ENCODE measurements at places on chromosomes 12 and 14. TPM values are rescaled to one million over a fixed set of nuclear protein-coding genes. Genes with fewer than 3 reads are reported as not detected.

GRCh38 chr14:88195676-88196075 lies 127.4 kb downstream of the KCNK10 start:
- H3K4me1 ChIP-seq = no peaks in the 10 kb centered on the region
- no peak for DNase-seq
- H3K27me3 ChIP-seq = 0 out of 2 replicates have a peak, but pooled peaks cover 11% of the 10 kb centered on the region
- no peak overlapping the region for H3K27ac ChIP-seq
- H3K36me3 ChIP-seq = no peaks in the 10 kb centered on the region

- DNase-seq = peak; percentile 92
- no peaks in the 10 kb centered on the region for H3K27me3 ChIP-seq
- peak overlapping the region; percentile 69 for H3K4me3 ChIP-seq
- H3K4me1 ChIP-seq = peaks cover 36% of the 10 kb centered on the region
- H3K27ac ChIP-seq = peak overlapping the region; percentile 76
Observed at GRCh38 chr12:57744194-57744776, 554 bp upstream of the TSPAN31 start.

DNA sequence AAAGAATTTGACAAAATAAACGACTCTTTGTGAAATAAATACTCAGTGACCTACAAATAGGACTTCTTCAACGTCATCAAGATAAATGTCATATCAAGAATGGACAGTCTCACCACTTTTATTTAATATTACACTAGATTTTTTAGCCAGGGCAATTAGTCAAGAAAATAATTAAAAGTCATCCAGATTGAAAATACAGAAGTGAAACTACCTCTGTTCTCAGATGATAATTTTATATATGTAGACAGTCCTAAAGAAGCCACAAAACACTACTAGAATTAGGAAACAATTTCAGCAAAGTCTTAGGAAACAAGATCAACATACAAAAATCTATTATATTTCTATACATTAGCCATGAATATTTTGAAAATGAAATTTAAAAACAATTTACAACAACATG lies 689.6 kb upstream of the SEL1L start:
- H3K27ac ChIP-seq = no peak overlapping the region
- no peaks in the 10 kb centered on the region for H3K27me3 ChIP-seq

GRCh38 chr12:115898670-115899069 lies 378.8 kb downstream of the MED13L start:
- DNase-seq = no peak
- no peak overlapping the region for H3K27ac ChIP-seq
- no peaks in the 10 kb centered on the region for H3K36me3 ChIP-seq
- H3K27me3 ChIP-seq = no peaks in the 10 kb centered on the region

DNA sequence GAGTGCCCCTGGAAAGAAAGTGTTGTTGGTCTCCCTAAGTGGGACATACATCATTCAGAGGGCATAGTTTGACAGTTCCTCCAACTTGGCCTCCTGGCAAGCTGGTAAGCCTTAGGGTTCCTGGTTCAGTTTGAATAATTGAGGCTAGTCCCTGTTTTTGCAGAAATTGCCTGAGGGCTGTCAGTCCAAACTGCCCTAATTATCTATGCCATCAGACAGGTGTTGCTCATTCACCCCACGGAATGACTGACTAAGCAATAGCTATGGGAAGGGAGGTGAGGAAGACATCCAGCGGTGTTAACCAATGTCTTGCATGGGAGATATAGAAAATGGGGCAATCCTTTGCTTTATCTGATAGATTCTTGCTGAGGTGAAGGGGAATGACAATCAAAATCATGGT lies 37.6 kb downstream of the SPTSSA start:
- peaks cover 5% of the 10 kb centered on the region for H3K4me1 ChIP-seq
- DNase-seq = no peak
- H3K36me3 ChIP-seq = no peaks in the 10 kb centered on the region
- H3K27ac ChIP-seq = no peak overlapping the region
- H3K4me3 ChIP-seq = no peak overlapping the region
- no peaks in the 10 kb centered on the region for H3K27me3 ChIP-seq

MYO1A gene
- 0.76 TPM for total RNA-seq

TNFAIP2 gene
- total RNA-seq = 74.8 TPM
